ENCODE measurements at places on chromosomes 5 and 9.

GRCh38 chr5:87300744-87301143 lies 33.1 kb downstream of the RASA1 start:
- DNase-seq = no peak

DNA sequence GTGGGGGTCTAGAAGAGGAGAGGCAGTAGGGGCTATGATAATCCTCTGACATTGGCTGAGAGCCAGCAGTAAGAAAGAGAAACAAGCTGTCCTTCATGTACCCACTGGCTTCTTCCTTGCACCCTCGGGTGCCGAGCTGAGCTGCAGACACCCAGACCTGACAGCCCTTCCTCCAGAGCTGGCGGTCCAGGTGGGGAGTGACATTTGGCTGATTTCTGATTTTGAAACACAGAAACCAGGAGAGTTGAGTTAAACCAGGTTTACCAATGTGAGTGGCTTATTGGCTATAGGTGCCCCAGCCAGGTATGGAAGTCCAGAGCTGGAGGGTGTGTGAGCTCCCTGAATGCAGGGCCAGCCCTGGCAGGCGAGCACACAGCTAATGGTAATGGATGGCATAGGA lies 59.2 kb downstream of the GADD45G start:
- no peak for DNase-seq

DNA sequence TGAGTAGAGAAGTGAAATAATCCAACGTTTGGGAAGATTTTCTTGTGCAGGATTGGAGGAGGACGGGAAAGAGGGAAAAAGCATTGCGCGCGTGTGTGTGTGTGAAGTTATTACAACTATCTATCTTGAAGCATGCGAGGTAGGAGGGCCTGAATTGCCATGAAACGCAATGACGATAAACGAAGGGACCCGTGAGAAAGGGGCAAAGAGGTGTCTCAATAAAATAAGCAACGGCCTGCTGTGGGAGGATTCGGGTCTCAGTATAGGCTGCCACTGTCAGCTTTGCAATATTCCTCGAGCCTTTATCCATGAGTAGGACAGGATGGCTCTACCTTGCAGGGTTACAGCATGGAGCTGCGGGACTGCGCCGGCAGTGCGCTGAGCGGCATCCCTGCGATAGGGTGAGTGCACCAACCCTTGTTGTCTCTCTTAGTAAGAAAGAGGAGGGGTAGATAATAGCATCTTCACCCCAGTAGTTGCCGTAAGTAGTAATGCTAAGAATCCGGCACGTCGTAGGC lies 631 bp upstream of the RCL1 start:
- no peak for DNase-seq

GRCh38 chr5:134958755-134959154 lies 9.0 kb upstream of the CATSPER3 start:
- DNase-seq = no peak

GRCh38 chr5:163089926-163090325 lies 347.5 kb upstream of the CCNG1 start:
- DNase-seq = no peak

DNA sequence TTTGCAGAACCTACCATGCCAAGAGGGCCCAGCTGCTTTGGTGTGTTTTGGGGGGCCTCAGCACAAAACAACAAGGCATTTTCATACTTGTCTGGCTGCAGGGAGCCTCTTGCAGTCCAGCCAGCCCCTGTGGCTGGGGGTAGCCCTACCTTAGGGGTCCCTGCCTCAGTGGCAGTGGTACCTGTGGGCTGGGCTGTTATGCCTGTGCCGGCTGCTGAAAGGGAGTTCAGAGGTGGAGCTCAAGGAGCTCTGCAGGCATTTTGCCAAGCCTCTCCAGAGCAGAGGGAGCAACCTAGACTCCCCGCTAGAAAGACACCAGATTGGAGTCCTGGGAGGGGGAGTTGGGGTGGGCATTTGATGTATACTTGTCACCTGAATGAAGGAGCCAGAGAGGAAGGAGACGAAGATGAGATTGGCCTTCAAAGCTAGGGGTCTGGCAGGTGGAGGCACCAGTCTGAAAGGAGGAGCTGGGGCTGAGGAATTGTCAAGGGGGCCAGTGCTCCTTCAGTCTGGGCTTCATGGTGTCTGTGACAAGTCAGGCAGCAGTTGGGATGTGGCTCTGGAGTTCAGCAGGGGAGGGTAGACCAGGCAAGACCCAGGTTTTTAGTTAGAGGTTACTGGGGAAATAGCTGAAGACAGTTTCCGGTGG lies 1.5 kb downstream of the SHROOM1 start:
- no peak for DNase-seq

- no peak for DNase-seq
These were observed 125.9 kb upstream of the SARDH start for GRCh38 chr9:133864011-133864410.

GRCh38 chr5:133644000-133644865 lies 31.9 kb upstream of the FSTL4 start:
- no peak for DNase-seq

DNA sequence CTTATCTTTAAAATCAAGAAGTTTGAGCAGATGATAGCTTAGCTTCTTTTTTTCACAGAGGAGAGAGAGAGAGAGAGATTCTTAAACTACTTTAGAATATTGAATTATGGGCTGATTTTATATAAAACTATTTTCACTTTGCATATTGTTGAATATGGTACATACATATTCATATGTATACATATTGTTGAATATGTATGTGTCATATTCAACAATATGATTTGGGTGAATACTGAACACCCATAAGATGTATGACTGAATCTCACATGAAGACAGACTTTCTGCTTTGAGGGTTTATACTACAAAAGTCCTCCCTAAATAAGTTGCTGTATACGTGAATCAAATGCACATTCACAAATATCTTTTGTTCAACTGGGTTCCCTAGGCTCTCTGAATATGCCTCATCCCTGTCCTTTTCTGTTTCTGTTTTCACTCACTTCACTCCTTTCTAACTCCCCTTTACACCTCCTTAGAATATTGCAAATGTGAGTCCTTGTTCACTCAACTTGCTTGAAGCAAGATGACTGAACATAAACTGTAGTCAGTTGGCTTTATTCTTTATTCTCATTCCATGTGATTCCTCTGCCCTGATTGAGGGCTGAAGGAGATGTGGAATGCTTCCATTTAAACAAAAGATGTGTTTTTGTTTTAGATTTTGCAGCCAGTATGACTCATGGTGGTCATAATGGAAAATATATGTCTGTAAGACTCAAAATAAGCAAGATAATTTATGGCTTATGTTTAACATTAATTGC lies 225.4 kb upstream of the DAB2 start:
- DNase-seq = no peak

- no peak for DNase-seq
These were observed 1.1 kb upstream of the CEP78 start for GRCh38 chr9:78234810-78235209.

DNA sequence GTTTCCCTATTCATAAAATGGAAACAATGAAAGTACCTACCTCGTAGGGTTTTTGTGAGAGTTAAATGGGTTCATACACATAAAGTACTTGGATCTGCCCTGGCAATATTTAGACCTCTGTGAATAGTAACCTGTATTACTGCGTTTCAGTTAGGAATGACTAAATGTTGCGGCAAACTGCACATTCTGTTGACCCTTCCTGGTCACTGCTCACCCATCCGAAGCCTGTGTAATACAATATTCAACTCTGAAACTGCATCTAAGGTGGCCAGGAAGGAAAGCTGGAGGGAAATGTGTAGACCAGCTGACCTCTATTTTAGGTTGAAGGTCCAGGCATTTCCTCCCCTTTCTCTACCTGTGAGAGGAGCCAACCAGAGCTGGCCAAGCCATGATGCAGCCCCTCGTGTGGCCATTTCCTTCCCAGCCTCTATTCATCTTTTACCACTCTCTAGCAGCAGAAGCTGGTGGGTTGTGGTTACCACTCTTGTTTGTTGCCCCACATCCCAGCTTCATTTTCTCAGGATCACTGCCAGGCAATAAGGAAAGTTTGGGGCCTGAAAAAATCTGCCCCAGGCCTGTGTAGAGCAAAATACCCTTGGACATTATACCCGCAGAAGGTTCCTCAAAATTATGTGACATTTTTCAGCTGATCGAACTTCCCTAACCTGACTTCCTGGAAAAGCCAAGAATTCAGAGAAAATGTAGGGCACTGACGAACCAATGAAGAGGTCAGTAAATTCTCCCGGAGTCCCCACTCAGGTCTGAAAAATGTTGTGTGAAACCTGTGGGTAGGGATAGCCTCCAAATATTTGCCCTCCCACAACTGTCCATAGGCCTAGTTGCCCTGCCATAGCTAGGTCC lies 20.5 kb upstream of the PDCD1LG2 start:
- DNase-seq = no peak

GRCh38 chr5:141637123-141637766 lies 448 bp downstream of the RELL2 start:
- DNase-seq = no peak

DNA sequence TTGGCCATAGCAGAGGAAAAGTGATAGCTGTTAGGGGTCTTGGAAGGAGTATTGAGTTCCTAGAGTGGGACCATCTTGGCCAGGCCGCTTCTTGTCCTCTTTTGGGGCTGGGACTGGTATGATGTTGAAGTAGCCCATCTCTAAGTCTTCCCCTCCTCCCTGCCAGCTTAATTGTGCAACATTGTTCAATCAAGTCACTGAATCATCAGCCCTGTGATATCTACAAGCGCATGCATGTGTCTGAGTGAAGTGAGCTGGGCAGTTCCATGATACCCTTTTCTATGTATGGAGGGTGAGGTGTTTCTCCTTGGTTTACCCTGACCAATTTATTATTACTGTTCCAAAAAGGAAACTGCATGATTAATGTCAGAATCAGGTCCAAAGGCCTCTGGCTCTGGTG lies 112.2 kb downstream of the C9orf152 start:
- DNase-seq = no peak

- no peak for DNase-seq
These were observed 65.6 kb downstream of the TEX10 start for GRCh38 chr9:100287186-100287585.

DNA sequence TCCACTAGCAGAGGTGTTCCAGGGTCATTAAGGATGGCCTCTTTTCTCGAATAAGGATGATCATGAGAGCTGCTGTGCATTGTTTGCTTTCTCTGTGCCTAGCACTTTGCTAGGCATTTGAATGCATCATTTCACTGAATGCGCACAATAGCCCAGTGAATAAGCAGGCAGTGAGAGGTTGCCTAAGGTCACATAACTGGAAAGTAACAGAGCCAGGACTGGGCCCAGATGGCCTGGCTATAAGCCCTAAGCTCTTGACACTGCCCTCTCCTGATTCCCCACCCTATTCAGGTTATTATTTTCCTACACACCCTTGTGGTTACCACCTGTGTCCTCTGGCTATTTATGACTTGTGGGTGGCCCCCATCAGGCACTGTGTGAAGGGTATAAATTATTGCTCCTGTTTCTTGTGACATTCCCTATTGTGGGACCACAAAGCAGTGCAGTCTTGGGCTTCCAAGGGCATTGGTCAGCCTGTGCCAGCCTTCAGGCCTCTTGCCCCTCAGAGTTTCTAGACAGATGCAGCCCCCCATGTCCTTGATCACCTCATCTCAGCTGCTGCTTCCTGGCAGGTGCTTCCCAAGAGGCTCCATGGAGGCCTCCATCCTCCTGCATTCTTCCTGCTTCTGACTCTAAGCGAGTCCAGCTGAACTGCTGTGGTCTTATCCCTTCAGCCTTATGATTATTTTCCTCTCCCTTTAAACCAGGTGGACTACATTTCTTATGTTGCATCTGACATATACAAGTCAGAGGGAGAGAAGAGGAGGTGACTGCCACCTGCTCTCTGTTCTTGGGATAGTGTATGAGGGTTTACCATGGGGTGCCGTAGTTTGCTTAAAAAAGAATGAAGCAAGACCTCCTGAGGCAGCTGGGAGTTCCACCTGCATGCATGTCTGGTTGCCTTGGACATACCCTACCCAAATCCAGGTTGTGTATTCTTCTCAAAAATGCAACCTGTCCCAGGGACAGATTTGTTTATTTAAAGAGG lies 47.6 kb downstream of the ANGPTL2 start:
- DNase-seq = no peak

DNA sequence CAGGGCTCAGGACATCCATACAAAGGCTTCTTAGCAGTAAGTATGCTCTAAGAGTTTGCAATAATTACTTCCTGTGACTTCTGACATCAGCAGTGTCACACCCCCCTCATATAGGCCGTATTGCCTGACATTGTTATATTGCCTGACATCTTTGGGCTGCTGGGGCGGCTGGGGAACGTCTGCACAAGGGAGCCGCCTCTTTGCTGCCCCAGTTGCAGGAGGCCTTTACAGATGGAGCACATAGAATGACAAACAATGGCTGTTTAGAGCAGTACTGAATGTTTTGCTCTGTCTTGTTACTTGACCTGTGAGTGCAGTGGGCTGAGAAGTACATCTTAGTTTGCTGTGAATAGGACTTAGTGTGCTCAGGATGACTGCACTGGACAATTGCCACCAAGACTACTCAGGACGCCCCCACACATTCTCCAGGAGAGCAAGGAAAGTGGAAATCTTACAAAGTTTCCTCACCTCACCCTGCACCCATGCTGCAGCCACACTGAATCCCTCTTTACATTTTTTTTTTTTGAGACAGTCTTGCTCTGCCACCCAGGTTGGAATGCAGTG lies 65.4 kb upstream of the SPOCK1 start:
- no peak for DNase-seq

DNA sequence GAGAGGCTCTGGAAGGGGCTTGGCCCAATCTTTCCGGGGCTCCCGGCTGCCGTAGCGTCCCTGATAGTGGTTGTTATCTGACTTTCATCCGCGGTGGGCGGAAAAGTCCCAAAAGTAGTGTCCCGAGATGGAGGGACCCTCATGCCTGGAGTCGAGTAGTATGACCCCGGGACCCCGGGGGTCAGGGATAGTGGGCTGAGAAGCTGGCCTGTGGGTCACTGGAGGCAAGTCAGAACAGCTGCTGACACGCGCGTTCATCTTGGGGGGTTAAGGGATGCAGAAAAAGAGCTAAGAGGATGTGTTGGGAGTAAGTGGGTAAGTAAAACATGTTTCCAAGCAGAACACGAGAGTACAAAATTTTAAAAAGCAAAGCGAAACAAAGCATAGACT lies 123.4 kb downstream of the TMEM161B start:
- DNase-seq = no peak

DNA sequence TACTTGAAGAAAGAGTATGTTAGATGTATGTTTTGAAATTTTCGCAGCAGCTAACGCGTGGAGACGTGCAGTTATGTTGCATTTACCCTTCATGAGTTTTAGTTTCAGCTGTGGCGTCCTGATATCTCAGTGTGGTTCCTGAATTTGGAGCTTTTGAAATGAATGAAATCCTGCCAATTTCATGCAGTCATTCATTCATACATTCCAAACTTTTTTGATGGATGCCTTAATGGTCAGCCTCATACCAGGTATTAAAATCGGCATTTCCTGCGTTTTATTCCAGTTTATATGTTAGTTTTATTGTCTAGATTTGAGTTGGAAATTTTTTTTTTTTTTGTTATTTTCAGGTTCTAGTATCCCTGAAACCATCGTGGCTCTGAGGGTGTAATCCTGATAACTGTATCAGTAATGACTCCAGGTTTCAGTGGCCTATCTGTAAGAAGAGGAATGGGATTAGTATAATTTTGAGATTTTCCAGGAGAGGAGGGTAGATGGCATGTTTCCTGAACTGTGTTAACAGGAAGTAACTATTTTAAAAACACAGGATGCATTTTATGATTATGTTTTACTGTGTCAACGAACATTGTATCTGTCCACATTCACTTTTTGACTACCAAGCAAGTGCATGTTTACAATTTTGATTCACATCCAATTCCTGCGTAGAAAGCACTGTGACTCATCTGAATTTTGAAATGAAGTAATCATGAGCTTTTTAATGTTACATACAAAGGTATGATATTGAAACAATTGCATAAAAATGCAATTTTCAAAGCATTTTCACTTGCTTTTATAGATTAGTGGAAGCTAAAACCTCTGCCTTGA lies 1.0 kb downstream of the FOCAD start:
- DNase-seq = no peak

All from NCI-H1417 treated with DMSO at 0.1 percent for 48 hours (cell line).